Hematopoietic multipotent progenitor cell treated with erythropoietin and hydrocortisone succinate and interleukin-3 and kit ligand, for 4 days (in vitro differentiated cells): ENCODE measurements at places on chromosomes 6 and 20.

DNA sequence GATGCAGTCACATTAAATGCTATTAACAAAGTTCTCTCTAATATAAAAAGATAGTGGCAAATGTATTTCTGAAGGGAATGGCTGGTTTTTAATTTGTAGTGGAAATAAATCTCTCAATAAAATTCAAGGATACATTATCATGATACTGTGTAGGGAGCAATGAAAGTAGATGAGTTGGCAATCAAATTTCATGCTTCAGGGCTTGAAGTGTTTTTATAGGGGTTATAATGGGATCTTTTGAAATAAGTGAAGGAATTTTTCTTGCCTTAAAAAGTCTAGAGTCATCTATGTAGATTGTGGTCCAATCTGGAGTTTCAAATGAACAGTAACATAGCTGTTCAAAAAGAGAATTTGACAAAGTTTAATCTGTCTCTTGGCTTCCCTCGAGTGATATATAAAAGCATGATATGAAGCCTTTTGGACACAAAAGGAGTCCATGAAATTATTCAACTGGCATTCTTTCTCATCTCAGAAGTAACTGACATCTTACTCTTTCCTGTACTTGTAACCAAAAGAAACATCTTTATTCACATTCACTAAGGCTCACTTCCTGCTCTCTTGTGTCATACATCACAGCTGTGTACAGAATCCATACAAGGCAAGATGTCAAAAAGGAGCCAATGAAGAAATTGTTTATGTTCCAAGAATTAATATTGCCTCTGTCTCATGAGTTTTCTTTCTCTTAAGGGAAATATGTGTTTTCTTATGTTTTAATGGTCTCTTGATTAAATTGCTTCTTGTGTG, 591.0 kb upstream of the GJE1 start:
- no peak for DNase-seq

DNA sequence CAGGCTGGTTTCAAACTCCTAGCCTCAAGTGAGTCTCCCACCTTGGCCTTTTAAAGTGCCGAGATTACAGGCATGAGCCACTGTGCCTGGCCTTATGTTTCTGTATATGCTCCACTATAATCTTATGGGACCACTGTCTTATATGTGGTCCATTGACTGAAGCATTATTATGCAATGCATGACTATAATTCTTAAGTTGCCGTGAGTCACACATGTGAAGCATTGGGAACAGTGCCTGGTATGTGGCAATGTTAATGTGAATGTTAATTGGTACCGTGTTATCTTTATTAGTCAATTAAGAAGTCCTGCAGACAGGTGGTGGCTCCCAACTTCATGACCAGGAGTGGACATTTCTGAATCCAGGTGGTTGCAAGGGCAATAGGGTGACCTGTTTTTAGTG, 14.7 kb upstream of the ASXL1 start:
- DNase-seq, result no peak

GRCh38 chr20:16097788-16098187, 475.5 kb downstream of the KIF16B start:
- DNase-seq, result no peak

DNA sequence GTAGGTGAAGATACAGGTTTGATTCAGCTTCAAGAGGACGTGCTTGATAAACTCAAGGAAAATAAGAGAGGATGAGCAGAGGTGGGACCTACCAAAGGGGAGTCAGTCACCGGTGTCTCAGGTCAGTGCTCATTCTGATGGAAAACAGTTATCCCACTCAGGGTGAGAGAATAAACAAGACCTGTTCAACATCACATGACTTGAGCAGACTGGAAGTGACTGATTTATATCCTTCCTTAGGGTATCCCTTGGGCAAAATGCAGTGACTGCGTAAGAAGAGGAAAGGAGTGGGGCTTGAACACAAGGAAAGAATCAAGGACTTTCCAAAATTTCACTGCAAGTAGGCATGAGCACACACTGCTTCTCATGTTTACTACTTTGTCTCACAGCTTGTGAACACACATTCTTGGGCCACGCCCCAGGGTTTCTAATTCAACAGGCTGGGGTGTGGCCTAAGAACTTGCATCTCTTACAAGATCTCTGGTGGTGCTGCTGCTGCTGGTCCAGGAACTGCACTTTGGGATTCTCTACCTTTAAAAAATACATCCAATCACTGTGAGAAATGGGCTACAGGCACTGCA, 11.6 kb downstream of the CST3 start:
- DNase-seq, result peak; percentile 67

- no peak for DNase-seq
Measured at GRCh38 chr6:78942446-78942845, 75.1 kb downstream of the IRAK1BP1 start.

DNA sequence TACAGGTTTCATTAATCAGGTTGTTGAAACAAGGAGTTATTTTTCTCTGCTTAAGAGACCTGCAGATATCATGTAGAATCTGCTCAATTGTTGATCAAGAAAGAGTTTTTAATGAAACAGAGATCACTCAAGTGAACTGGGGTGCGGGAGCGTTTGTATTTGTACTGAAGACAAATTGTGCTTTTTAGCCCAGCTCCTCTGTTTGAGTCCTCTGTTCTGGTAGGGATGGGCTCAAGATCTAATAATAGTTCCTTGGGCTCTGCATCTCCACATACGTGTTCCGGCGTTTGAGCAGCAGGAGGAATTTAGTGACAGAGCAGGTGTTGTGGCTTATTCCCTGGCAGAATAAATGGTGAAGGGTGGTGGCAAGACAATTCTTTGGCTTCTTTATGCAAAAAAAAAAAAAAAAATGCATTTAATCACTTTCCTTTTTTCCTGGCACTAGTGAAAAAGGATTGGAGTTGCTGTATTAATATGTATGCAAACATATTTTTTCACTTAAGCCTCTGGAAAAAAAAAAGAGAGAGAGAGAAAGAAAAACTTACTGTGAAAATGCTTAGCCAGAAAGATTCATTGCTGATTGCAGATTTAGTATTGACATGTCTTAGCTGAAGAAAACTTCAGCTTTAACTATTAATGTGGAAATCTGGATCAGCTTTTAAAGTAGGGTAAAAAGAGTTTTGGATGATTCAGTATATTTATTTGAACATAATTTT, 4.0 kb downstream of the CITED2 start:
- peak; percentile 69 for DNase-seq

DNA sequence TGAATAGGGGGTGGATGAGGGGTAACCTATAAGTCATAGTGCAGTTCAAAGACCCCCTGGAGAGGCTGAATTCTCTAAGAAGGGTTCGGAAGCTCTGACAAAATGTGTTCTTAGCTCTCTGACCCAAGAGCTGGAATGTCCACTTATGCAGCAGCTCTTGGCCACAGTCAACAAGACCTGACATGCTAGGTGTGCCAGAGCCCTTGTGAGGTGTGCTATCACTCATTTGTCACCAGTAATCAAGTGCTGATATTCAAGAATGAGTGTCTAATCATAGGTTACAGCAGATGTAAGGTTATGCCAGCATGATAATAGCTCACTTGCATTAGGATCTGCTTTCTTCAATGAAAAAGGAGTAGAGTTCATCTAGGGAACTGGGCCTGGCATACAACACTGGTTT, 28.1 kb downstream of the TOMM6 start:
- DNase-seq, result no peak

DNA sequence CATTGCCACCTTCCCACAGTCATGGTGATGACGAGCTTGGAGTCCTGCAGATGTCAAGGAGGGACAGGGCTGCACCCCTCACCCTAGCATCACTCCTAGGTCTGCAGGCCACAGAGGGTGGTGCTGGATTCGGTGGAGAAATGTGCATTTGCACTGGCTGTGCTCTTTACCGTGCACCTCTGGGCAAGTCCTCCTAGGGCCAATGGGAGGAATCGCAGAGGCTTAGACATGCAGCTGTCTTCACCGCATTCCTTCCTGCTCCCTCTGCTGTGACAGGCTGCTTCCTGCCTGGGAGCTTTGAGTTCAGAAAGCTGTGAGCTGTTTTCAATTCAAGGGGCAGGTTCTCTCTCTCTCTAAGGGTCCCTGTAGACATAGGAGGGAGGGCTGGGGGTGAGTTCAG, 85.1 kb downstream of the EDN3 start:
- DNase-seq, result peak; percentile 56

GRCh38 chr20:63315240-63315689, 22.3 kb downstream of the COL20A1 start:
- no peak for DNase-seq

- no peak for DNase-seq
Measured at GRCh38 chr20:40481337-40481736, 207.7 kb downstream of the MAFB start.

GRCh38 chr6:18016698-18017097, 29.3 kb upstream of the KIF13A start:
- no peak for DNase-seq

DNA sequence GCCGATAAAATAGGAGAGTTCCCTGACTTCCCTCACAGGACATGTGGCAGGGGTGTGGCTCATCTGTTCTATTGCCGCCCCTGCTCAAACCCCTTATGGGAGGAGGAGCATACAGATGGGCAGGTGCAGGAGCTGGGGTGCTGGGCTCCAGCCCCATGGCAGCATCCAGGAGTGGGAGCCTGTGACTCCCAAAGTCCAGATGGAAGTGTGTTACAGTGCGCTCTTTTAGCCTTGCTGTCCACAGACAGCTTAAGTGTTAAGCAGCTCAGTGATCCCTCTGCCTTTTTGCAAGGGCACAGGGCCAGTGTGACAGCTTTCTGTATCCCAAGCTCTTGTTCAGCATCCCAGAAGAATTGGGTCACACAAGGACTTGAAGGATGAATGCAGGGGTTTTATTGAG, 212.3 kb upstream of the MYLIP start:
- DNase-seq, result no peak

GRCh38 chr6:134230087-134230700, 87.7 kb downstream of the SGK1 start:
- DNase-seq, result peak; percentile 59

DNA sequence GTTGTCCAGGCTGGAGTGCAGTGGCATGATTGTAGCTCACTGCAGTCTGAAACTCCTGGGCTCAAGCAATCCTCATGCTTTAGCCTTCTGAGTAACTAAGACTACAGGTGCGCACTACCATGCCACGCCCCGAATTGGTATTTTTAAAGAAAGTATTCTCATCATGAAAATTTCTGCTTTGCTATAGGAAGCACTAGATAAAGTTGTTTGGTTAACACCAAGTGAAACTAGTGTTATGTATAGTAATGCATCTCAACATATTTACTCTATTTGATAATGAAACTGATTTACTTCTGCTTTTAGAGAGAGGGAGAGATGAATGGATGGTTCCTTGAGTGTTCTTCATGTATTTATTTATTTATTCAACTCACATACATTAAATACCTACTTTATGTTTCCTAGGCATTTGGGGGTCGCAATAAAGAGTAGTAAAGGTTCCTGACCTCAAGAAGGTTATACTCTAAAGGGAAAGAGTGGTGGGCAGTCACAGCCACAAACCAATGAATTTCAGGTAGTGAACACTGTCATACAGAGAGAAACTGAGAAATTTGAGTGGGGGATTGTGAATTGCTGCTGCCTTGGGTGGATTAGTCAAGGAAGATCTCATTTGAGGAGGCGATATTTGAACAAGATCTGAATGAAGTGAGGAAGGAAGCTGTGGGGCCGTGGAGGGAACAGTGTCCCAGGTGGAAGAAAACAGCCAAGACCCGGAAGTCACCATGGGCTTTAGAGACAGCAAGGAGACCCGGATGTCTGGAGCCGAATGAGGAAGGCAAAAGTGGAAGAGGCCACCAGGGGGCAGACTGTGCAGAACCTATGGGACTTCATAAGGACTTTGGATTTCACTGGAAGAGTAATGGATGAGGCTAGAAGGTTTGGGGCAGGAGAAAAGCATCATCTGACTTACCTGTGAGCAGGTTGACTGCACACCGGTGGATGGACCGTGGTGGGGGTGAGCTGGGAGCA, 185.6 kb downstream of the TSHZ2 start:
- DNase-seq, result peak; percentile 67

- no peak for DNase-seq
Measured at GRCh38 chr20:3102575-3103368, 18.2 kb upstream of the AVP start.

- peak; percentile 95 for DNase-seq
Measured at GRCh38 chr6:26322645-26323482, 42.1 kb upstream of the BTN3A2 start.

DNA sequence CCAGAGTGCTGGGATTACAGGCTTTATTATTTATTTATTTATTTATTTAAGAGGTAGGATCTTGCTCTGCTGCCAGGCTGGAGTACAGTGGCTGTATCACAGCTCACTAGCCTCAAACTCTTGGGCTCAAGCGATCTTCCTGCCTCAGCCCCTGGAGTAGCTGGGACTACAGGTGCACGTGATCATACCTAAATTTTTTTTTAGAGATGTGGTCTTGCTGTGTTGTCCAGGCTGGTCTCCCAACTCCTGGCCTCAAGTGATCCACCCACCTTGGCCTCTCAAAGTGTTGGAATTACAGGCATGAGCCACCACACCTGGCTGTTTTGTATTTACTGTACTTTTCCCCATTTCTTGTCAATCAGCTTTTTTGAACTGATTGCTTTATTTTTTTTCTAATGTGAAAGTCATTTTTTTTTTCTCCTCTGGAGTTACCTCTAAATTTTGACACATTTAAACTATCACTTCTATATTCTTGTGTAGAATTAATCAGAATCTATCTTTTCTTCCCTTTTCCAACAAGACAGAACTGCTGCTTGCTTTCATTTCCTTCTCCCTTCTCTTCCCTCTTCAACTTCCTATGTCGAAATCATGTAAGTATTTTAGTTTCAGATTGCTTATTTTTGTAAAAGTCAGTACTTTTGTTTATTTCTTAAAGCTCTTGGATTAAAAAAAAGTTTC, 12.0 kb downstream of the PANK2 start:
- peak; percentile 39 for DNase-seq

- DNase-seq, result no peak
Measured at GRCh38 chr6:52617087-52617486, 40.2 kb upstream of the TRAM2 start.

GRCh38 chr6:169172456-169172855, 81.2 kb downstream of the THBS2 start:
- peak; percentile 12 for DNase-seq

DNA sequence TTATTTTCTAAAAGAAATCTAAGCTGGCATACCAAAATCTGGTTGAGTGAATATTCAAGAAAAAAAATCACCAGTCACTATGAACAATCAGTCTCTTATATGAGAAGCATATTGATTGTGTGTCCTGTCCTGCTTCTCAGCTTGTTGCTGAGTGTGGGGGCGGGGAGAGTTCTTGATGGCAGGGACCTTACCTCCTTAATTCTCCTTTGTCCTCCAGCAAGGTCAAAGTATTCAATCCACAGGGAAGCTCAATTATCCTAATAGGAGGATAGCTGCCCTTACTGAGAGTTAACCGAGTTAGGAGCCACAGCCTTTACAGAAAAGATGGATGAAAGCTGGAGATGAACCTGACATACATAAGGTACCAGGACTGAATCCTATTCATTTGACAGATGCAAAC, 154.0 kb downstream of the LY86 start:
- DNase-seq, result no peak
